ENCODE measurements at places on chromosomes 4 and X. TPM values are rescaled to one million over a fixed set of nuclear protein-coding genes. Genes with fewer than 3 reads are reported as not detected.

The FRMPD3 gene
- 0.16 TPM for total RNA-seq

The CTAG1A gene
- not detected for total RNA-seq

The GRIA3 gene
- total RNA-seq = 10.1 TPM

The PCSK1N gene
- not detected for total RNA-seq

The HOPX gene
- total RNA-seq = 0.36 TPM

The RS1 gene
- not detected for total RNA-seq

The LPAR4 gene
- 1.3 TPM for total RNA-seq

The AMOT gene
- 11.0 TPM for total RNA-seq

The HTN3 gene
- total RNA-seq = not detected

The TMA16 gene
- 23.1 TPM for total RNA-seq

The LRAT gene
- total RNA-seq = 0.57 TPM

The SSX3 gene
- total RNA-seq = not detected

The USP27X gene
- total RNA-seq = 2.9 TPM

The PUDP gene
- total RNA-seq = 7.5 TPM

The BMX gene
- total RNA-seq = 0.90 TPM

The TACR3 gene
- 0.09 TPM for total RNA-seq

The RRAGB gene
- 16.6 TPM for total RNA-seq

The STOX2 gene
- total RNA-seq = 1.1 TPM

The CTSO gene
- total RNA-seq = 17.4 TPM

The NEXMIF gene
- not detected for total RNA-seq

The ZNF827 gene
- total RNA-seq = 16.7 TPM

The LAP3 gene
- 306 TPM for total RNA-seq

The DGAT2L6 gene
- not detected for total RNA-seq

The EVC gene
- 58.2 TPM for total RNA-seq

The PRKG2 gene
- 7.9 TPM for total RNA-seq

The FAM53A gene
- total RNA-seq = 1.6 TPM

The CNKSR2 gene
- total RNA-seq = 0.99 TPM

The POLR2B gene
- 94.2 TPM for total RNA-seq

The PAGE2 gene
- not detected for total RNA-seq

The CDS1 gene
- 0.36 TPM for total RNA-seq

The TMEM255A gene
- total RNA-seq = not detected

The CXCL10 gene
- total RNA-seq = not detected

The CFP gene
- 0.18 TPM for total RNA-seq

The TBL1X gene
- total RNA-seq = 12.5 TPM

The PDGFRA gene
- total RNA-seq = 707 TPM

The CXCR3 gene
- total RNA-seq = not detected

The SYN1 gene
- 0.09 TPM for total RNA-seq

All from fibroblast of the aortic adventitia (primary cell).